ENCODE measurements at places on chromosomes 5 and 9.
A peak's percentile ranks its signal among the peaks of the same experiment; 100 is the strongest.

- no peak for DNase-seq
These were observed 456.0 kb downstream of the RAB3C start for GRCh38 chr5:59038798-59039295.

DNA sequence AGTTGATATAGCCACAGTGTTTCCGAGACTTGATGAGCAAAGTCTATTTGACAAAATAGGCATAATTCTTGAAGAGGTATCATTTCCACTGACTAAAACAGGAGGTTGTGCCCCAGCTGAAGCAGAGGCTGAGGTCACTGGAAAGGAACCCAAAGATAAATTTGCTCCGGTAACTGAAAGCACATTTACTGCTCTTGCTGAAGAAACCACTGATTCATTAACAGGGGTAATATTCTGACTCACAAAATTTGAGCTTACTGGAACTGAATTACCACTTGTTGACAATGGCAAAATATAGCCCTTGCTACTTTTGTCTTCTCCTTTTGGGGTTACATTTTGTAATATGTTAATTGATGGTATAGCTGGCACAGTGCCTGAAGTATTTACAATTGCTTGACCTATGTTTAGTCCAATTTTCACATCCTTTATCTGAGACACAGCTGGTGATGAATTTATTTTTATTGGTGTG lies 30.2 kb downstream of the MLANA start:
- DNase-seq, result peak; percentile 11

- no peak for DNase-seq
These were observed at the start of gene NPDC1 for GRCh38 chr9:137046088-137046787. Gene NPDC1, minus strand, starts transcription at chr9:137046177. Its CDS starts 188 bp downstream, at chr9:137045989.

- DNase-seq, result no peak
These were observed 615 bp downstream of the RACK1 start for GRCh38 chr5:181243018-181243563.

DNA sequence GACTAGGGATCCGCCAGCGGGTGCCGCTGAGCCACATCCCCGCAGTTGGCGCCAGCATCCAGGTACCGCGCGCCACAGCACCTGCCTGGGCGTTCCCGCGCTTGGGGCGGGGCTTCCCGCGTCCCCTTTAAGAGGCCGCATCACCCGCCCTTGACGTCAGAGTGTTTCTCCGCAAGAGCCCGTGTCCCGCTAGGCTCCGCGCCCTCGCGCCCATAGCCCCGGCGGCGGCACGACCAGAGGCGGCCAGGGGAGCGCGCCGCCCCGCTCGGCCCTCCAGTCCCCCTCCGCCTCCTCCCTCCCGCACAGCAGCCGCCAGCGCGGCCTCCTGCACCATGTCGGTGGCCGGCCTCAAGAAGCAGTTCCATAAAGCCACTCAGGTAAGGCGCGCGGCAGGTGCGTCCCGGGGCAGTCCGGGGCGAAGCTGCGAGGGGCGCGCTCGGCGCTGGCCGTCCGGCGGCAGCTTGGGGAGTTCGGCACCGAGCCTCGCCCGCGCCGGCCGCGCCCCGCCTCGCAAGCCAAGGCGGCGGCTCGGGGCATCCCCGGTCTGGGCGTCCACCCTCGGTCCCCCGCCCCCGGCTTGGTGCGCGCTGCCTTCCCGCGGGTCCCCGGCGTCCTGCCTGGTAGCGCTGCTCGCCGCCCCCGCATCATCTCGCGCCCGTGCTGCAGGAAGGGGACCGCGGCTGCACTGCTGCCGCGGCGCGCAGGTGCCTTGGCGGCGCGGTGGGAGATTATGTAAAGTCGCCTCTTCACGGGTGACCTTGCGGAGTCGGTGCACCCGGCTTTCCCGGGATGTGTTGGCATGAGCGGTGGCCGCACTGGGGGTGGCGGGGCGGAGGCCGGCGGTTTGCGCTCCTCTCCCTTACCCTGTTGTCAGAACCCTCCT lies at the start of gene SH3GL2:
SH3GL2 (plus strand) TSS at position 156 of the 883 bp plus-strand sequence.
- DNase-seq, result no peak

DNA sequence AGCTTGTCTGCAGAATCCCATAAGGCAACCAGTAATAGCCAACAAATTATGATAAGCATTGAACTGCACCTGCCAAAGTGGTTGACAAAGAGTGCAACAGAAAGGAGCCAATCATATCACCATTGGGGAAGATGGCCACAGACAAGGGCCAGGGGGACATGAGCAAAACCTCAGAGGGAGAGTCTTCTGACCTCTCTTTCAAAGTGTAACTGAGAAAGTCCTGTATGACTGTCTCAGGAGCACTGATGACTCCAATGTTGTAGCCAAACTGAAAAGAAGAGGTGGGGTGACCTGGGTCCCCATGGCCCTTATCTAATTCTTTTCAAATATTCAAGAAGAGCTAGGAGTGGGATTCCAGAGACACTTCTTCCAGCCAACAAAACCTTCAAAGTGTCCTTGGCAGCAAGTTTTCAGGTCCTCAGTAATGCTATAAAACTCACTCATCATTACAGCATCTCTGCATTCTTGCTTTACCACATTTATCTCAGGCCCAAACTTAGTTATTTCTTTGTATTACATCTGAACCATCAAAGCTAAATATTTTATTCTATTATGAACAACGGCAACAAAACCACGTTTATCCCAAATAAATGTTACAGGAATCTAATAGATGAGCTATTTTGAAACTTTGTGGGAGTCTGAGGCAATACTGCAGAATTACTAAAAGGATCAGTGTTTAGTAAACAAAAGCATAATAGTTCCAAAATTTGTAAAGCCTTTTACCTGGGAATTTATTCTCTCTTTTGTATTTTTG lies 24.4 kb downstream of the FBLL1 start:
- no peak for DNase-seq

- no peak for DNase-seq
These were observed 44.0 kb downstream of the TNPO1 start for GRCh38 chr5:72860499-72860898.

GRCh38 chr5:173772384-173773059 lies 115.6 kb upstream of the CPEB4 start:
- no peak for DNase-seq

DNA sequence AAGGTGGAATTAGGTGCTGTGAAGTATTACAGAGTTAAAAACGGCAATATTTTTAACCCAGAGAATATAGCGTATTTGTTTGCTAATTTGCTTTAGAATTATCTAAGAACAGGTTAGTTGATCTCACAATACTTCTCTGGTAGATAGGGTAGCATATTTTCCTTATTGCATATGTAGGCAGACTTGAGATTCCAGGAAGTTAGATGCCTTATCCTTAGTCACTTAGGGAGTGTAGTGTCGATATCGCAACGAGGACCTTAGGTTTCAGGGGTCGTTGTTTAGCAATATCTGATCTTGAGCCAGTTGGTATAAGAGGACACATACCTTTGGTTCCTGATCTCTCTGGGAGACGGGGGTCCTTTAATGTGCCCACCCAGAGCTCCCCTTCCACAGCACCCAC lies 28.5 kb upstream of the IL6ST start:
- DNase-seq, result no peak

DNA sequence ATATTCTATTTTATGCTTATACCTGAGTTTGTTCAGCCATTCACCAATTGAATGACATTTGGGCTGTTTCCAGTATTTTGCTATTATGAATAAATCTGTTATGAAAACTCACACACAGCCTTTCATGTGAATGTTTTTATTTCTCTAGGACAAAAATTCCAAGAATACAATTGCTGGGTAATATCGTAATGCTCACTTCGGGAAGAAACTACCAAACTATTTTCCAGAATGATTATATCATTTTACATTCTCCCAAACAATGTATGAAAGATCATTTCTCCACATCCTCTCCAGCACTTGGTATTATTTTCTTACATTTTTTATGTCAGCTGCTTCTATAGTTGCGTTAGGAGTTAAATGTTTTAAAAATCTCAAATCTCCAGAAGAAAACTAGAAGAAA lies 58.3 kb upstream of the LHFPL2 start:
- DNase-seq, result no peak

- no peak for DNase-seq
These were observed 60.0 kb upstream of the CARTPT start for GRCh38 chr5:71658916-71659662.

DNA sequence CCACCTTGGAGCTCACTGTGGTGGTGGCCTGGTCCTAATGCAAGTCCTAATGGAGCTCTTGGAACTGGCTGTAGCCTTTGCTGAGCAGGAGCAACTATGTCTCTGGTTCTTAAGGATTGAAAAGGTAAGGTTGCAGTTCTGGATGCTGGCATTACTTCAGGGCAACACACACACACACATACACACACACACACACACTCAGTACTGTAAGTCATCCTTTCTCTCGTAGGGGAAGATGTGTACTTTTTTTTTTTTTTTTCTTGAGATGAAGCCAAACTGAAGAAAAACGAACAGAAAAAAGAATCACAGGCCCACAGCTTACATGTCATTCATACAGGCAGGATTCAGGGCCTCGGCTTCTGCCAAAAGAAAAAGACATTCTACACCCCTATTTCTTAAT lies 81.1 kb upstream of the RPS23 start:
- DNase-seq, result no peak

- no peak for DNase-seq
These were observed 183.9 kb upstream of the SH3GL2 start for GRCh38 chr9:17394881-17395510.
